Right ventricle myocardium inferior (tissue), 1 donor: ENCODE measurements at places on chromosomes 4 and X. TPM values are rescaled to one million over a fixed set of nuclear protein-coding genes. Genes with fewer than 3 reads are reported as not detected.
A peak's percentile ranks its signal among the peaks of the same experiment; 100 is the strongest.

DNA sequence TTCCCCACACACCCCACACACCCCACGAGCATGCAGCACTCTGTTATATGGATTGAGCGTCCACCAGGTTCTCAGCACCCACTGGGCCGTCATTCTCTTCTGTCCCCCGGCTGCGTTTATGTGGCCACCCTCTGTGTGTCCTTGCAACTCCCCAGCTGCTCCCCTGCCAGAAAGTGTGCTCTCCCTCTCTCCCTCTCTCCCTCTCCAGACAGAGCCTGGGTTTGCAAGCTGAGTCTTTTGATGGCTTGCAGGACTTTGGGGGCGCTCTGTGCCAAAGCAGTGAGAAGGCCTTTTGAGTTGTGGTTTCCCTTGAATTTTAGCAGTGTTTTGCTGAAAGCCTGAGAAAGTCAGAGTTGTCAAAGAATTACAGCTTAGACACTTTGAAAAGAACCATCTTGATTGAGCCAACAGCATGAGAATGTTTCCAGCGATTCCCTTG is 173.5 kb downstream of the DCLK2 start:
- DNase-seq, result no peak

- no peak for DNase-seq
These were observed 11.3 kb downstream of the EVC start for GRCh38 chr4:5722328-5722727.

DNA sequence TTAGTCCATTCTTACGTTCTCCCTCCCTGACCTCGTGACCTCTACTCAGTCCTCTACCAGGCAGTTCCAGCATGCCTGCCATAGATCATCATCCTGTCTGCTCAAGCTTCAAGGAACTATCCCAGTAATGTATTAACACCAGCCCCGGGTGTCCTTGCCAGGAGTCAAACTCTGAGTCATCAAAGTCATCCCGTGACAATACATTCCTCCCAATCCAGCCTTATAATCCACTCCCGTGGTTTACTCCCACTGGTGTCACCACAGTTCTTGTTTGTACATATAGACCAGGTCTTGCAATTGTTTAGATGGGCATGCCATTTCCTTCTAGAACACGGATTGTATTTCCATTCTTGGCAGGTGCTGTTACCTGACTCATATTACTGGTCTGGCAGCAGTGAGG is 68.7 kb upstream of the TAB3 start:
- DNase-seq, result no peak

DNA sequence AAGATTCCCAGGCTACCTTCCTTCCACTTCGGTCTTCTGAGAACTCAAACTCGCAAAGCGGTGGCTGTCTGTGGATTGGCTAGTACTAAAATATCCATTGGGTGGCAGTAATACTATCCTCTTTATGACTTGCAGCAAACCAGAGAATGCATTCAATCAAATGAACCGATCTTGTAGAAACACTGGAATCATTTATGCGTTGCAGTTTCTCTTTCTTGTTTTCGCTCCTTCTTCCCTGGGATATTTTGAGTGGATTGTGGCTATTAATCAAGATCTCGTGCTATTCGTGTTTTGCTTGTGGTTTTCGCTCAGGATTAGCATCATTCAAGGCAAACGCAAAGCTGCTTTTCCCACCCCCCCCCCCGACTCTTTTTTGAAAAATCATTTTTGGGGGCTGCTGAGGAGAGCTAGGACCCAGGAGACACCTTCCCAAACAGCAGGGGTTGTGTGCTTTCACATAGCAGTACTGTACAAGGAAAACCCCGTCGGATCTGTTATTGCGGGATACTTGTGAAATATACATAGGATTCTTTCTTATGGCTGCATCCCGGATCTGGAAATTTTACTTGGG is at the start of gene IL1RAPL1:
TSS of gene IL1RAPL1 (plus strand) at position 466 of the 571 bp plus-strand sequence.
- DNase-seq, result no peak

- no peak for DNase-seq
These were observed 1114.6 kb upstream of the AGA start for GRCh38 chr4:178556796-178557195.

DNA sequence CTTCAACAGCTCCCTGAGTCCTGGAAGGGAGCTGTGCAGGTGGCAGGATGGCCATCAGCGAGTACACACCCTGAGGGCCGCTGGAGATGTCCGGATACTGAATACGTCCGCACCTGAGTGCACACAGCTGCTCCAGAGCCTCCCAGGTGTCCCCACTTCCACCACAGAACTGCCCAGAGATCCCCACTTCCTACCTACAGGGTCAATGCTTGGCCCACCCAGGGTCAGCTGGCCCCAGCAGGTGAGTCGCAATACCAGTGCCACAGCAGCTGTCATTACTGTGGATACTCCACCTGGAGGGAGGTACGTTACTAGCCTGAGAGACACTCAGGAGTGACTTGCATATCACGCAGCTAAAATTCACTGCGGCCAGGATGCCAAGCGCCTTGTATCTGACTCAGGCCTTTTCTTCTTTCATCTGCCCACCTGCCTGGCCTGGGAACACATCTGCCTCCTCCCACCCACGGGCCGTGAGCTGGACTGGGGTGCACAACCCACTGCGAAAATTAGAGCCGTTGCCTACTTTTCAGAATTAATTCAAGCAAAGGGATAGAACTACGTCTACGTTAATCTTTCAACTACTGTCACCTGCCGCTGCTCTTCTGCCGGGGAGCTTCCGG is 9.4 kb downstream of the C4orf50 start:
- DNase-seq, result no peak

GRCh38 chrX:72045552-72046277 is 86.0 kb downstream of the RTL5 start:
- DNase-seq, result no peak

DNA sequence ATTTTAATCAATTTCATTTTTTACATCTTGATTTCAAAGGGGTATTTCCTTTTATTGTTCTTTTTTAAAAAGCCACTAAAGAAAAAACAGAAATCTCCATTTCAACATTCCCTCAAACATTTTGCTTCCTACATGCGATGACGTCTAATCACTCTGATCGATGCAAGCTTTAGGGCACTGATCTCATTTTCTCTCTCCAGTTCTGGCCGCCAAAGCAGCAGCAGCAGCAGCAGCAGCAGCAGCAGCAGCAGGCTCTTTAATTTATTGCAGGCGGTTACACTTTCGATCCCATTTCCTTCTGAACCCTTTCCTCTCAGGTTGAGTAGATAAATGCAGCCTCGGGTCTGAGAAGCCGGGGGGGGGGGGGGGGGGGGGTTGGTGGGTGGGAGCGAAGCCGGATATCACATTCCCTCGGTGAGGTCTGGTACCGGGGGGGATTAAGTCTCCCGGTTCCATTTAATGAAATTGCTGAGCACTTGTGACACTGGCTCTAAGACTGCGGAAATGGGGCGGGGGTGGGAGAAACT is 3.4 kb upstream of the PCDH7 start:
- DNase-seq, result no peak

- no peak for DNase-seq
These were observed 443.3 kb upstream of the FAT1 start for GRCh38 chr4:187166886-187167512.

DNA sequence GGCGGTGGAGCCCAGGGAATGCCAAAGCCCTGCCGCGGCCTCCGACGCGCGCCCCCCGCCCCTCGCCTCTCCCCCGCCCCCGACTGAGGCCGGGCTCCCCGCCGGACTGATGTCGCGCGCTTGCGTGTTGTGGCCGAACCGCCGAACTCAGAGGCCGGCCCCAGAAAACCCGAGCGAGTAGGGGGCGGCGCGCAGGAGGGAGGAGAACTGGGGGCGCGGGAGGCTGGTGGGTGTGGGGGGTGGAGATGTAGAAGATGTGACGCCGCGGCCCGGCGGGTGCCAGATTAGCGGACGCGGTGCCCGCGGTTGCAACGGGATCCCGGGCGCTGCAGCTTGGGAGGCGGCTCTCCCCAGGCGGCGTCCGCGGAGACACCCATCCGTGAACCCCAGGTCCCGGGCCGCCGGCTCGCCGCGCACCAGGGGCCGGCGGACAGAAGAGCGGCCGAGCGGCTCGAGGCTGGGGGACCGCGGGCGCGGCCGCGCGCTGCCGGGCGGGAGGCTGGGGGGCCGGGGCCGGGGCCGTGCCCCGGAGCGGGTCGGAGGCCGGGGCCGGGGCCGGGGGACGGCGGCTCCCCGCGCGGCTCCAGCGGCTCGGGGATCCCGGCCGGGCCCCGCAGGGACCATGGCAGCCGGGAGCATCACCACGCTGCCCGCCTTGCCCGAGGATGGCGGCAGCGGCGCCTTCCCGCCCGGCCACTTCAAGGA is at the start of gene FGF2:
TSS of gene FGF2 (plus strand) at position 279 of the 705 bp plus-strand sequence. CDS start at position 623, 344 bp downstream.
- peak; percentile 86 for DNase-seq

- DNase-seq, result no peak
These were observed 123.2 kb downstream of the ELOVL6 start for GRCh38 chr4:110075083-110075738.

DNA sequence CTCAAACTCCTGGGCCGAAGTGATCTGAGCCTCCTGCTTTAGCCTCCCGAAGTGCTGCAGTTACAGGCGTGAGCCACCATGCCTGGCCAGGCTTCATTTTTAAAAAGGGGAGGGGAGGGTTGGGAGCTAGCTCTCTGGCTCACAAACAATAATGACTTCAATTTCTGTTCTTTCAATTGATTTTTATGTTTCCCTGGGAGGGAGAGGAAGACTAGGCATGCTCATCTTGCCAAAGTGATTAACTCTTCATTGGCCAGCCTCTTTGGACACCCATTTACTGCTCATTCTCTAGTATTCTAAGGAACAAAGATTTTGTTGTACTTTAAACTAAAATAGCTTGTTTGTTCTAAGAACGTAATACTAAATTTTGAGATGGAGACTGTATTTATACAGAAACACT is 43.4 kb upstream of the TRIM2 start:
- DNase-seq, result no peak

DNA sequence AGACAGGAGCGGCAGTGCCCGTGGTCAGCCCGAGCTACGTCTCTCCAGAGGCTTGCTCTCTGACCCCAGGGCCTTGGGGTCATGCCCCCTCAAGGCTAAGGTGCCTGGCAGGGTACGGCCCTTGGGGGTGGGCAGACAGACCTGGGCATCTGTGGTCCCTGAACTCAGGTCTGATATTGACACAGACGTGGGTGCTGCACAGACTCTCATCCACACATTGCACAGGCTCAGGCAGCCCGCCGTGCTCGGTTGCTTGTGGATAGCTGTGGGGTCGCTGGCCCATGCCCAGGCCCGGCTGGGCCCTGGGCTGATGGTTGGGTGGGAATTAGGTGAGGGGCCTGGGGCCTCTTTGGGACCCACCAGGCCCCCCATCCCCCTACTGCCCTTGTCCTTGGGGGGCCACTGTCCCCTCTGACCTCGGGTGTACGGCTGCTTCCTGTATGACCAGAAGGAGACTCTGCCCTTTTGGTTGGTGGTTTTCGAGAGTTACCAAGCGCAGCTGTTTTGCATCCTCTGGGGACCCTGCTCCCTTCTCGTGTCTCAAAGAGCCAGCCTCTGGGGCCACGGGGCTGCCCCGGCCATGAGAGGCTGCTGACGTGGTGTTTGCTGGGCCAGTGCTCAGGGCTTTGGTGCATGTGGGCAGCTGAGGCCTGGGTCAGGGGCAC is 10.1 kb downstream of the FGFRL1 start:
- no peak for DNase-seq

DNA sequence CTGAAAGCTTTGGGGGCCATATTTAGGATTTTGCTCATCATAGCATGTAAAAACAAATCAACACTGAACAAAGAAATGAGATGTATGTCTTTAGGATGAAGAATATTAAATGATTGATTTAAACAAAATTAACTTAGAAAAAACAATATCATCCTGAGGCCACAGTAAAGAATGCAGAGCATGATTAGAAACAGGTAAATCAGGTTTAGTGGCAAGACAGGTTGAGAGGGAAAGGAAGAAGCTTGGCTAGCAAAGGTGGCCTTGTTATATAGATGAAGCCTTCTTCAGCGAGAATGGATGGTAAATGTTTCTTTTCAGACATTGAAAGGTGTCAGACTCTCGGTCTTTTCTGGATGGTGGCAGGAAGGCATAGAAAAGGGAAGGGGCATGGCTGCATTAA is 11.9 kb upstream of the MAGEB16 start:
- DNase-seq, result no peak

Gene BRCC3
- total RNA-seq, result 16.5 TPM

Gene STS
- total RNA-seq, result 5.0 TPM

Gene FAM13A
- total RNA-seq, result 17.3 TPM

Gene NUDT9
- total RNA-seq, result 30.2 TPM

Gene TCEAL7
- total RNA-seq, result 3.1 TPM

Gene ODAPH
- total RNA-seq, result not detected

Gene DMRTC1B
- not detected for total RNA-seq
